ENCODE measurements at places on chromosomes 11 and 22. TPM values are rescaled to one million over a fixed set of nuclear protein-coding genes. Genes with fewer than 3 reads are reported as not detected.

The NNMT gene
- 83.7 TPM for total RNA-seq

- DNase-seq, result no peak
Observed at GRCh38 chr11:72573072-72573854, 101.0 kb downstream of the PDE2A start.

- DNase-seq, result no peak
Observed at GRCh38 chr11:64367931-64368672, 9.1 kb downstream of the RPS6KA4 start.

- DNase-seq, result no peak
Observed at GRCh38 chr11:111906680-111907079, 4.9 kb downstream of the CRYAB start.

GRCh38 chr22:24219750-24220149 is 25.1 kb downstream of the GGT5 start:
- no peak for DNase-seq

The HEPHL1 gene
- not detected for total RNA-seq

The SLC7A4 gene
- 5.0 TPM for total RNA-seq

- DNase-seq, result no peak
Observed at GRCh38 chr11:34633990-34634693, 13.2 kb downstream of the EHF start.

- DNase-seq, result no peak
Observed at GRCh38 chr11:69818231-69818602, 999 bp downstream of the FGF3 start.

The TIMP3 gene
- total RNA-seq, result 711 TPM

The ALKBH8 gene
- 4.9 TPM for total RNA-seq
